ENCODE measurements at places on chromosomes 3 and 15. TPM values are rescaled to one million over a fixed set of nuclear protein-coding genes. Genes with fewer than 3 reads are reported as not detected.

The GPR15 gene
- total RNA-seq = not detected

DNA sequence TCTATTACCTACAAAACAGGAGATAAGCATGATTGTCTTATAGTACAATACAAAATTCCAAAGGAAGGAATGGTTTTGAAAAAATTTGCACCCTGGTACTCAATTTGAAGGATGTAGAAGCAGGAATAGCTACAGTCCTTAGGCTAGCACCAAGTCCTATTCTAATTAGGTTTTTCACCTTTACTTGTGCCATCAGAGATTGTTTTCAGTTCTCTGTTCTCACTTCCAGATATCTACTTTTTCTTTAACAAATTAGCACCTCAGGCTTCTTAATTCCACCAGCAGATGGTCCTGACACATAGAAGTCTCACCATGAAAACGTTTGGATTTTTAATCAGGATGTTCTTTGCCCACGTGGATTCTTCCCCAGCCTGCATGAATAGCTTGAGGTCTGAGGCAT is 43.8 kb downstream of the IL5RA start:
- no peak for DNase-seq
- no peak overlapping the region for H3K27ac ChIP-seq
- peaks cover 21% of the 10 kb centered on the region for H3K36me3 ChIP-seq
- H3K4me3 ChIP-seq = no peak overlapping the region
- no peaks in the 10 kb centered on the region for H3K4me1 ChIP-seq

- no peaks in the 10 kb centered on the region for H3K4me1 ChIP-seq
- H3K36me3 ChIP-seq = peaks cover 36% of the 10 kb centered on the region
- no peaks in the 10 kb centered on the region for H3K27me3 ChIP-seq
- no peak overlapping the region for H3K4me3 ChIP-seq
- no peak for DNase-seq
Measured at GRCh38 chr15:41055706-41056105, 60.4 kb downstream of the INO80 start.

- no peak overlapping the region for H3K27ac ChIP-seq
- no peaks in the 10 kb centered on the region for H3K36me3 ChIP-seq
- peaks cover 3% of the 10 kb centered on the region for H3K4me1 ChIP-seq
- H3K27me3 ChIP-seq = no peaks in the 10 kb centered on the region
Measured at GRCh38 chr3:29137601-29138000, 143.3 kb upstream of the RBMS3 start.

GRCh38 chr3:182490596-182491491 is 302.5 kb upstream of the ATP11B start:
- H3K36me3 ChIP-seq = no peaks in the 10 kb centered on the region
- H3K4me1 ChIP-seq = no peaks in the 10 kb centered on the region
- no peaks in the 10 kb centered on the region for H3K27me3 ChIP-seq
- DNase-seq = peak; percentile 18
